Thoracic aorta (tissue), 2 donors: ENCODE measurements at places on chromosomes 7 and 10.
A peak's percentile ranks its signal among the peaks of the same experiment; 100 is the strongest.

- no peak for DNase-seq
Measured at GRCh38 chr10:103736044-103736443, 119.3 kb downstream of the SH3PXD2A start.

GRCh38 chr7:39910108-39910869 lies 39.8 kb upstream of the CDK13 start:
- no peak for DNase-seq

- no peak for DNase-seq
Measured at GRCh38 chr7:32299133-32299702, 191.0 kb downstream of the LSM5 start.

DNA sequence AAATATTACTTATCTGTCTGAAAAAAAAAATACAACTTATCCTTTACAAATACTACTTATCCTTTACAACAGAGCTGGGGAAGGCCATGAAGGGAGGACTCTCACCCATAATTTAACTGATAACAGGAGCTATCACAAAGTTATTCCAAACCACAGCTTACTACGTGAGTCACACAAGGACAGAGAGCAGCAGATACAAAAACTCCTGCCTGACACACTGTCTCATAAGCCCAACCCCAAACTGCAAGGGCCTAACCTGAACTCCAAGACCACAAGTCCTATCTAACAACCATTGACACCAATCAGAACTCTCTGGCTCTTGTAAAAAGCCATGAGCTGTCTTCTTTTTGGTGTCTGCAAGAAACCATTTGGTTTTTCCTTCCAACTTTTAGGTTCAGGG lies 28.5 kb upstream of the CXCL12 start:
- no peak for DNase-seq

- no peak for DNase-seq
Measured at GRCh38 chr7:116198748-116199410, 11.5 kb upstream of the TES start.

- no peak for DNase-seq
Measured at GRCh38 chr10:108597031-108597430, 1326.3 kb downstream of the XPNPEP1 start.

- DNase-seq, result peak; percentile 41
Measured at GRCh38 chr10:76303682-76304316, 872.4 kb downstream of the LRMDA start.

GRCh38 chr7:157394246-157395191 lies 57.7 kb downstream of the DNAJB6 start:
- DNase-seq, result no peak

DNA sequence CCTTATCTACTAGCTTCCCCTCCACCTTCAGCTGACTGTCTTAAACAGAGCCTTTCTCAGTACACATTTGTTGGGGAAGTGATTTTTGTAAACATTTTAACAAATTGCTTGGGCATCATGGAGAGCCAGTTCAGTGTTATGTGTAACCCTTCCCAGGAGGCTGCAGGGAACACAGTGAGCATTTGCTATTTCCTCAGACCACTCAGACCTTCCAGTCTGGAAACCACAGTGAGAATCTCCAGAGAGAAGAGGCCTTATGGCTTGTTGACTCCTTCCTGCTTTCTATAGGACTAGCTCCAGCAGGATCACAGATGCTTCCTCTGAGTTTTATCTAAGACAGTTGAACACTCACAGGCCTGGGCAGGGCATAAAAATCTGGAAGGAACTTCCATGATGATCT lies 409.8 kb upstream of the NPVF start:
- DNase-seq, result no peak

- no peak for DNase-seq
Measured at GRCh38 chr7:5428478-5429252, 5.0 kb upstream of the TNRC18 start.

- DNase-seq, result no peak
Measured at GRCh38 chr10:77679217-77679616, 41.6 kb upstream of the KCNMA1 start.

DNA sequence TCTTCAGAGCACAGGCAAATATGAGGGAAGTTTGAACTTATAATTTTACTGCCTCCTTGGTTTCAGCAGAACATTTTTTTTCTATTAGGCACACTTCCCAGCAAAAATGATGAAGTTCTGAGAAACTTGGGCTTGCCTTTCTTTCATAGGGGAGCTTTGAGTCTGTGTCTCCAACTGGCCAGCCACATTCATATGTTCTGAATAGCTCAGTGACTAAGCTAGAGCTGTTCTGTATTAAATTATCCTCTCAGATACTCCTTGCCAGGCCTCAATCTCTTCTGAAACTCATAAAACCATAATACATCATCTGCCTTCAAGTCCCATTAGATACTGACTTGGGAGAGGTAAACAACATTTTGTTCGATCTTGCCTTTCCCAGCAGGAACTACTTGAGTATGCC lies 476.5 kb downstream of the GPAM start:
- no peak for DNase-seq

GRCh38 chr10:32909456-32909855 lies 48.6 kb downstream of the ITGB1 start:
- DNase-seq, result no peak

GRCh38 chr10:33240258-33240657 lies 94.2 kb downstream of the NRP1 start:
- no peak for DNase-seq

GRCh38 chr7:63925626-63926460 lies 72.8 kb upstream of the ZNF722 start:
- DNase-seq, result peak; percentile 77

DNA sequence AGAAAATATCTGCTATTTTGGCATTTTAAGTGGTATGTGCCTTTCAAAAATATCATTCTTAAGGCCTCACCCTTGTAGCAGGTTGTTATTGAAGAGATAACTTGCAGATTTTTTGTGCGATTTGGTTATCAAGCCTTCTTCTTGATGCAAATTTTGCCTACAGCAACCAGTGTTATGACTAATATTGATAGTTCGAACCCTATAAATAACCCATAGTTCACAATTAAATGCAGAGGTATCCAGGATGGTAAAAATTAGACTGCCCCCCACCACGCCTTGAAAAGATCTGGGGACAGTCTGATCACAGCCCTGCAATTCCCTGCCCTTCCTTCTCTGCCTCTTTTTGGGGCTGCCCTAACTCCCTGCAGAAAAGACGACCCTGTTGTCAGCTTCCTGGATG lies 28.4 kb upstream of the RAPGEF5 start:
- no peak for DNase-seq

GRCh38 chr7:130897515-130898419 lies 163.8 kb upstream of the KLF14 start:
- DNase-seq, result no peak

DNA sequence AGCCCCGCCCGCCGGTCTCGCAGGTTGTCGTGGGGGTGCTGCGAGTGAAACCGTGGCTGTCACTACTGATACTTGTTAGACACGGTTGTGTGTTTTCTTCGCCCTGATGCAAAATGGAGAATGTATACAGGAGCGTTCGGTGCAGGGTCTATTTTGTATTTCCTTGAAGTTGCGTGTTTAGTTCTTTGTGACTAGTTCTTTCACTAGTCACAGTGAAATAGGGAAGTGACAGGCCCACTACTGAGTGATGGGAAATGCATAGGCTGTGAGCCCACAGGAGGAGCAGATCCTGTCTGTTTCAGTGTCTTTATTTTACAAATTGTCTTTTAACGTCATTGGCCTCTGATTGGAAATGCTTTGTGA lies 675 bp downstream of the ABRAXAS2 start:
- DNase-seq, result no peak

DNA sequence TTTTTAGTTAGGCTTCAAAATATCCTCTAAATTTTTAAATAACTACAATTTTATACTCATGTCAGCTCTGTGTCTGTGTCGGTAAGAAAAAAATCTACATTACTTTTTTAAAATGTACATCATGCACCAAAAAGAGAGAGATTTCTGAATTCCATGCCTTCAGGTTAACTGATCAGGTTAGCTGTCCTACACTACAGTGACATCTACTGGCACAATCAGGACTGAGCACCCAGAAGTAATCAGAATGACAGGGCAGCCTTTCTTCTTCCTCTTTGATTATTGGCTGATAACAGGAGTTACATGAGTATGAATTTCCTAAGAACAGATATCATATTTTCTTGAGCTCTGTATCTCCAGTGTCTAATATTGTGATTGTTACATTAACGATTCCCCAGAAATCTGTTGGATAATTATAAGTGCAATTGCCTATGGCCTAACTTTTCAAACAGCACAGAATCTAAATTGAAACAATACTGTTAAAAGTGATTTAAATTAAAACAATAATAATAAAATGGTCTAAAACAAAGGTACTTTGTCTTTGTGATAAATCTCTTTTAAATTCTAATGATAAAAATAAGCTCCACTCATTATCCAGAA lies 41.8 kb upstream of the HYCC1 start:
- no peak for DNase-seq

GRCh38 chr10:76286536-76286935 lies 855.1 kb downstream of the LRMDA start:
- DNase-seq, result no peak

GRCh38 chr10:75718991-75719390 lies 287.6 kb downstream of the LRMDA start:
- no peak for DNase-seq

GRCh38 chr10:59276133-59276532 lies 86.2 kb downstream of the FAM13C start:
- DNase-seq, result no peak

DNA sequence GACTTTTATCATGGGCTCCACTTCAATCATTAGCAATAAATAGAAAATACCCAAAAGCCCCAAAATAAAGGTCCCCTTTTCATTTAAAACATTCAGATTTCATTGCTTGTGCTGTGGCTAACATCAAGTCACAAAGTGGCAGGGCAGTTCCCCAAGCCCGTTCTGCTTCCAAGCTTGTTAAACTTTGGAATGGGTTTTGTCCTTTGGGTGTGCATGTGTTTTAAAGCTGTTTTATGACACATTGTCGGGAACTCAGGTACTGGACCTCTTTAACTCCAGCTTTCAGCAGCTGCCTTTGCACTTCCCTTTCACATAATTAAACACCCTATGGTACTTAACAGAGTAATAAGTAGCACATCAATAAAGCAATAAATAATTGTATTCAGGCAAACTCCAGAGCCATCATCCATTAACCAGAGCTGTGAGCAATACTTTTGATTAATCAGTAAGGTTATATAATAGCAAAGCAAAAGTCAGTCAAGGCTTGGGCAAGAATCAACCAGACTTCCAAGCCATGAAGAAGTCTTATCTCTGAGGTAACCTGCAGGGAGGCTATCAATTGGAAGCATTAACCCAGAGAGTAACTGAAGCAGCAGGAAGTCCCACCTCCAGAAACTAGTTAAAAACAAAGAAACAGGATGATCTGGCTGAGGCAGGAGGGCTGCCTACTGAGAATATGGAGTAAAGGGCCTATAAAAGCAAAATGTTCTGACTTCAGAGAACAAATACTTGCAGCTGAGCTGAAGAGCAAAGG lies 56.1 kb upstream of the ARID5B start:
- no peak for DNase-seq

- DNase-seq, result no peak
Measured at GRCh38 chr10:131249238-131249954, 62.1 kb downstream of the TCERG1L start.

- no peak for DNase-seq
Measured at GRCh38 chr7:69374044-69374425, 224.2 kb upstream of the AUTS2 start.

DNA sequence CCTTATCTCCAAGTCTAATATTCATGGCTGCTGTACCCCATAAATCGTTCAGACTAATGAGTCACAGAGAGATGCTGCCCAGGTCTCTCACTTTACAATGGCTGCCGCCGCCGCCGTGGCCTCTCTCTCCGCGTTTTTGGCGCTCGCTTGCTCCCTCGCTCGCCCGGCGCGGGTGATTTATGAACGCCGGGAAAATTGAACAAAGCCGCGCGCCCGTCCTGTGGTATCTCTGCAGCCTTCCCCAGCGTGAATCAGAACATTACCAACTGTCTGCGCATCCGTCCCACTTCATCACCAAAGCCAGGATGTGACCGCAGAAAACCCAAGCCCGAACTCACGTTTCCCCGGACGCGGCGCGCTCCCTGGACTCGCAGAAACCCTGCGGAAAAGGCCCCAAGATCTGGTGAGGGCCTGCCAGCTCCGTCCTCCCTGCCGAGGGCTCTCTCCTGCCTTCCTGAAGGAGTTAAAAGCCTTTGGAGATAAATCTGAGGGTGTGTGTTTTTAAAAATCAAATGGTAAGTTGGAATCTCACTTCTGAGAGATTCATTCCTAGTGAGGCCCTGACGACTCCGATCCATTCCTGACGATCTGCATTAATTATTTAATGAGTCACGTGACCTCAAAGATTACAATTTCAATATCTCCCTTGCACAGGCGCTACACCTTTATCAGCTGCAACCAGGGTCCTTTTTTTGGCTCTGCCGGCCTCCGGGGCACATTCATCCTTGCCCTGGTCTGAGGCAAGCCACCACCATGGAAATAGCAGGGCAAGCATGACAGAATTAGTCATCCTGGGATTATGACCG lies 6.3 kb downstream of the HOXA4 start:
- DNase-seq, result no peak

GRCh38 chr10:131561897-131562296 lies 250.4 kb upstream of the TCERG1L start:
- no peak for DNase-seq

DNA sequence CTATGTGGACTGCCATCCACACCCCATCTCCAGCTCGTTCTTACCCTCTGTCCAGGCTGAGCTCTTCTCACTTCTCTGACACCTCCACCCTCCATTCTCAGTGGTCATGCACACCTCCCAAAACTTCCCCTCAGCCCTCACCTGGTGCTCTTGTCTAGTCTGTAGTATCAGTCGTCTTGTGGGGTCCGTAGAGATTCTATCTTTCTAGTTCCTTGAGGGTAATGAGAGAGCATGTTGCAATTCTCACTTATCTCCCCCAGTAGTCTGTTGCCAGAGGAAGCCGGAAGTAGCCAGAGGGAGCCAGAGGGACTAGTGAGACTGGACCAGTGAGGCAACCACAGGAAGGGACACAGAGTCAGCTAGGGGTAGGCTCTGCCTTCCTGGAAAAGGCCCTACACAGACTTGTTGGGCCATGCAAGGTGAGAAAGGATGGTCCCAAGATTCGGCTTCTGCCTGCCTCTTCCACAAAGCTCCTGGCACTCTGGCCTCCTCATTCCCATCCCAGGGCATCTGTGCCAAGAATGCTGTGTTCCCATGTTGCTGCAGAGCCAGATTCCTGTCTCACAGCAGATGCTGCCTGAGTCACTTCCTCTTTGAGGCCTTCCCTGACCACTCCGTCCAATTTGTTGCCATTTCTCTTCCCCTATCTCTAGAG lies 50.6 kb upstream of the DUSP5 start:
- no peak for DNase-seq

DNA sequence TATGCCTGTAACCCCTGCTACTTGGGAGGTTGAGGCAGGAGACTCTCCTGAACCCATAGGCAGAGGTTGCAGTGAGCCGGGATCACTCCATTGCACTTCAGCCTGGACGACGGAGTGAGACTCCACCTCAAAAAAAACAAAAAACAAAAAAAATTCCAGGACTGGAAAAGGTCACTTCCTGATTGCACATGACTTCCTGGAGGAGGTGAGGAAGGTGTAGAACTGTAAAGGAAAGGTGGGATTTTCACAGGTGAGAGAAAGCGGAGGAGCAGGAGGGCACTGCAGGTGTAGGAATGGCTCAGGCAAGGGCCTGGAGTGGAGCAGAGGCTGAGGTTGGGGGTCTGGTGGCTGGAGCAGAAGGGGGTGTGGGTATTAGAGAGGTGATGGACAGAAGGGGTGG lies 3.2 kb upstream of the MUC3A start:
- DNase-seq, result no peak
